ENCODE measurements at places on chromosomes 7 and 10. TPM values are rescaled to one million over a fixed set of nuclear protein-coding genes. Genes with fewer than 3 reads are reported as not detected.

Gene HOXA3
- total RNA-seq, result 9.3 TPM

Gene EGR2
- total RNA-seq, result 17.8 TPM

Gene HYAL4
- total RNA-seq, result not detected

Gene NEUROG3
- total RNA-seq, result not detected

Gene FAM20C
- 35.0 TPM for total RNA-seq

Gene ETV1
- 4.5 TPM for total RNA-seq

Gene FAM180A
- total RNA-seq, result 0.27 TPM

Gene POU6F2
- 0.40 TPM for total RNA-seq

Gene NKX2-3
- total RNA-seq, result not detected

- no peaks in the 10 kb centered on the region for H3K36me3 ChIP-seq
- no peak overlapping the region for H3K27ac ChIP-seq
- H3K27me3 ChIP-seq, result peaks cover 2% of the 10 kb centered on the region
- H3K4me3 ChIP-seq, result no peak overlapping the region
- no peak for DNase-seq
- no peaks in the 10 kb centered on the region for H3K4me1 ChIP-seq
Measured at GRCh38 chr7:54397836-54398612, 144.2 kb upstream of the VSTM2A start.

GRCh38 chr10:15898046-15898445 is 37.7 kb upstream of the MINDY3 start:
- H3K27me3 ChIP-seq, result peaks cover 25% of the 10 kb centered on the region
- no peak overlapping the region for H3K27ac ChIP-seq

- peaks cover 51% of the 10 kb centered on the region for H3K4me1 ChIP-seq
- H3K36me3 ChIP-seq, result no peaks in the 10 kb centered on the region
- H3K27me3 ChIP-seq, result no peaks in the 10 kb centered on the region
- H3K4me3 ChIP-seq, result no peak overlapping the region
- no peak for DNase-seq
- H3K27ac ChIP-seq, result no peak overlapping the region
Measured at GRCh38 chr7:29039821-29040578, 81.9 kb upstream of the TRIL start.

GRCh38 chr7:15867441-15867840 is 181.0 kb upstream of the MEOX2 start:
- no peaks in the 10 kb centered on the region for H3K27me3 ChIP-seq
- H3K36me3 ChIP-seq, result no peaks in the 10 kb centered on the region
- no peak overlapping the region for H3K4me3 ChIP-seq

- DNase-seq, result no peak
- H3K27me3 ChIP-seq, result no peaks in the 10 kb centered on the region
- no peak overlapping the region for H3K27ac ChIP-seq
- no peaks in the 10 kb centered on the region for H3K4me1 ChIP-seq
- no peak overlapping the region for H3K4me3 ChIP-seq
- H3K36me3 ChIP-seq, result no peaks in the 10 kb centered on the region
Measured at GRCh38 chr7:49623943-49624342, 149.5 kb upstream of the VWC2 start.

GRCh38 chr7:151481650-151482505 is 37.8 kb downstream of the RHEB start:
- peaks cover 34% of the 10 kb centered on the region for H3K4me1 ChIP-seq
- H3K4me3 ChIP-seq, result no peak overlapping the region
- no peak overlapping the region for H3K27ac ChIP-seq
- peaks cover 12% of the 10 kb centered on the region for H3K36me3 ChIP-seq
- no peaks in the 10 kb centered on the region for H3K27me3 ChIP-seq

DNA sequence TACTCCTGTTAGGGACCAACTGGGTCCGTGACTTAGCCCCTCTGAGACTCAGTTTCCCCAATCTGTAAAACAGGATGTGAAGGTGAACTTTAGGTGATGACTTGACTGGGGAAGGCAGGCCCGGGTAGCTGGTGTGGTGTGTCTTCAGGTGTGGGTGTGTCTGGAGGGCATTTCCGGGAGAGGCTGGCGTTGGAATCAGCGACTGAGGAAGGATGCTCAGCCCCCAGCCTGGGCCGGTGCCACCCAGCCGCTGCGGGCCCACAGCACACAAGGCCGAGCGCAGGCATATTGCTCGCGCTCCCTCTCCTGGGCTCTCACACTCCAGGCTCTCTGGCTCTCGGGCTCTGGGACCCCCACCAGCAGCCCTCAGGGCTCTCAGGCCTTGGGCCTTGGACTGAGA is 31.7 kb upstream of the CNPY1 start:
- H3K27me3 ChIP-seq, result peaks cover 25% of the 10 kb centered on the region
- no peaks in the 10 kb centered on the region for H3K36me3 ChIP-seq
- no peaks in the 10 kb centered on the region for H3K4me1 ChIP-seq
- H3K4me3 ChIP-seq, result no peak overlapping the region
- no peak overlapping the region for H3K27ac ChIP-seq
- DNase-seq, result peak; percentile 77

GRCh38 chr7:148700661-148701064 is 2.0 kb downstream of the CUL1 start:
- H3K4me1 ChIP-seq, result peaks cover 64% of the 10 kb centered on the region
- H3K27me3 ChIP-seq, result no peaks in the 10 kb centered on the region
- no peak for DNase-seq
- peak overlapping the region; percentile 75 for H3K4me3 ChIP-seq
- H3K27ac ChIP-seq, result peak overlapping the region; percentile 89

- H3K4me1 ChIP-seq, result peaks cover 26% of the 10 kb centered on the region
- DNase-seq, result no peak
- H3K36me3 ChIP-seq, result no peaks in the 10 kb centered on the region
- no peak overlapping the region for H3K27ac ChIP-seq
- H3K27me3 ChIP-seq, result peaks cover 23% of the 10 kb centered on the region
Measured at GRCh38 chr10:7412928-7413282, 2.1 kb upstream of the SFMBT2 start.

DNA sequence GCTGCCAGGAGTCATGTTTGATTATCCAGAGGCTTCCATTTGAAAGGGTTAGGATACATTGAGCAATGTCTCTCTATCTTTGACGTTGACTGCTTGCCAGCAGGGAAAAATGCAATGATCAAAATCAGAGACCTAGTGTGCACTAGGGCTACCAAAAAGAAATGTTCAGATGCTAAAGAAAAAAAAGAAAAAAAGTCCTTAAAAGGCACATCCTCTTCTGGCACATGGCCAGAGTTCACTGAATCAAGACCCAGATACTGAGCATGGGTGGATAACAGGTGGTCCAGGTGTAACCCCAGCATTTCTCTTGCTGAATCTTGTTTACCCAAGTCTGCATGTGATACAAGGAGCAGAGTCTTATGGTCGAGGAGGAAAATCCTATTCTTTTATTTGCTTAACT is 899.3 kb downstream of the SORCS3 start:
- H3K4me1 ChIP-seq, result no peaks in the 10 kb centered on the region
- H3K36me3 ChIP-seq, result no peaks in the 10 kb centered on the region
- no peak for DNase-seq
- peaks cover 3% of the 10 kb centered on the region for H3K27me3 ChIP-seq

DNA sequence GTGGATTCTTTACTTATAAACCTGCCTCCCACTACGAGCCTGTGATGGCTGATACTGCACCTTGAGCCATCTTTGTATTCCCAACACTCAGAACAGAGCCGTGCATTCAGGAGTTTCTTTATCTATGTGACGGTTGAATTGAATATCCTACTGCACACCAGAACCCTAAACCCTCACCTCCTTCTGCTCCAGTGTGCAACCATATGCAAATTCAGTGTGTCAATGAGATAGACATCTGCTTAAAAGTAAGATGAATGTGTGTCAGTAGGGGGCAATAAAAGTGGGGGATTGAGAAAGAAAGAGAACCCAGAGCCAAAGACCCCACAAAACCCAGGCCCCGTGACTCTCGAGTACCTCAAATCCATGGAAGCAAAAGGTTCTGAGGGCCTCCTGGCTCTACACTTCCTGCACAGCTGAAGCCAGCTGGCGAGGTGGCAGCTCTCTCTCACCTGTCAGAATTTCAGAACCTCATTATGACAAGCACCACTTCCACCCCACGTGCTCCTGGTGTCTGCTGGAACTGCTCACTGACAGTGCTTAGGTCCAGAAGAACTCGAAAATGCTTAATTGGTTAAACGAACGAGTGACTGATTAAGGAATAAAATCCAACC is 143.3 kb upstream of the GPR26 start:
- no peak overlapping the region for H3K27ac ChIP-seq
- no peaks in the 10 kb centered on the region for H3K36me3 ChIP-seq
- H3K4me3 ChIP-seq, result no peak overlapping the region
- no peaks in the 10 kb centered on the region for H3K27me3 ChIP-seq
- no peak for DNase-seq

DNA sequence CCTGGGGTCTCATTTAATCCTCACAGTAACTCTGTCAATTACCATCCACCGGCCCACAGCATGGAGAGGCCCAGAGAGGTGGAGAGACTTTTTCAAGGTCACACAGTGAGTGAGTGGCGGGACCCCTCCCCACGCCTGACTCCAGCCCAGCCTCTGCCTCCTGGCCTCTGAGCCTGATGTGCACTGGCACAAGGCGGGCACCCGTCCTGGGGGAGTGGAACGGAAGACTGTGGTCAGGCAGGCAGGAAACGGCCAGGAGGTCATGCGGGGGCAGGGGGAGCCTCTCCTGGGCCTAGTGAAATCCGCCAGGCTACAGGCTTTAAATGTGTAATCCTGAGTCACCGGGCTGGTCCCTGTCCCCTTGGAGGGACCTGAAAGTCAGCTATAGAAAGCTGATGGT is 32.2 kb downstream of the ZCCHC24 start:
- H3K27me3 ChIP-seq, result no peaks in the 10 kb centered on the region
- peaks cover 29% of the 10 kb centered on the region for H3K4me1 ChIP-seq
- H3K36me3 ChIP-seq, result peaks cover 15% of the 10 kb centered on the region

- DNase-seq, result no peak
- H3K4me3 ChIP-seq, result no peak overlapping the region
- peak overlapping the region; percentile 41 for H3K27ac ChIP-seq
- peaks cover 34% of the 10 kb centered on the region for H3K36me3 ChIP-seq
- H3K27me3 ChIP-seq, result no peaks in the 10 kb centered on the region
Measured at GRCh38 chr7:6461946-6462550, 14.3 kb upstream of the DAGLB start.

DNA sequence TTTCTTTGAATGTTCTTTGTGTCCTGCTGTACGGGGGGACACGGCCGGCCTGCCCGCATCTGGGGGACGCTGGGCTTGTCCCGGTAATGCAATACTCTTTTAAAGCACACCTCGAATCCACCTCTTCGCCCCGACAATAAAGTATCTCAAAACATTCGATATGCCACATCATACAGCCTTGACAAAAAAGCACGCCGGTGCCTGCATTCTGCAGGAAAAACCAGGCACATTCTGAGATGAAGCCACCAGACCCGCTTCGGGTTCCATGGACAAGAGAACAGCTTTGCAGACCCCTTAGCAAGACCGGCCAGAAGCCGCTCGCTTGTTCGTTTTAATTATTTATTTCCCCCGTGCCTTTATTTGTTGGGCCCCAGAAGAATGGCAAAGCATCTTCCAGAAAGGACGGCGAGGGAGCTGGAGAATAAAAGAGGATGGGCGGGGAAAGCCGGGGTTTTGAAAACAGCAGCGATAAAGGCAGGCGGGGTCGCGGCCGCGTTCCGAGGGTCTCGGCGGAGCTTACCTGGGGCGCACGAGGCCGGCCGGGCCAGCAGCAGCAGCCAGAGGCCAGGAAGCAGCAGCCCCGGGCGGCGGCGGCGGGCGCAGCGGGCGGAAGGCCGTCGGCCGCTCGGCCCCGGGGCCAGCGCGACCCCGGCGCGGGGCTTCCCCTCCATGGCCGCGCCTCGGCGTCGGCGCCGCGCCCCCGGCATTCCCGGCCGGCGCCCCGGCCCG is 462 bp downstream of the KIAA1549 start:
- H3K27me3 ChIP-seq, result no peaks in the 10 kb centered on the region
- peak overlapping the region; percentile 4 for H3K27ac ChIP-seq
- DNase-seq, result no peak
- no peaks in the 10 kb centered on the region for H3K36me3 ChIP-seq

- H3K4me3 ChIP-seq, result peak overlapping the region; percentile 83
- H3K4me1 ChIP-seq, result peaks cover 33% of the 10 kb centered on the region
- H3K36me3 ChIP-seq, result peaks cover 8% of the 10 kb centered on the region
- H3K27me3 ChIP-seq, result no peaks in the 10 kb centered on the region
Measured at GRCh38 chr10:93894516-93895378, 969 bp downstream of the SLC35G1 start.

- H3K4me3 ChIP-seq, result peak overlapping the region; percentile 91
- peaks cover 26% of the 10 kb centered on the region for H3K4me1 ChIP-seq
- peak overlapping the region; percentile 95 for H3K27ac ChIP-seq
- no peak for DNase-seq
Measured at GRCh38 chr7:38178695-38179344, 775 bp downstream of the STARD3NL start.

DNA sequence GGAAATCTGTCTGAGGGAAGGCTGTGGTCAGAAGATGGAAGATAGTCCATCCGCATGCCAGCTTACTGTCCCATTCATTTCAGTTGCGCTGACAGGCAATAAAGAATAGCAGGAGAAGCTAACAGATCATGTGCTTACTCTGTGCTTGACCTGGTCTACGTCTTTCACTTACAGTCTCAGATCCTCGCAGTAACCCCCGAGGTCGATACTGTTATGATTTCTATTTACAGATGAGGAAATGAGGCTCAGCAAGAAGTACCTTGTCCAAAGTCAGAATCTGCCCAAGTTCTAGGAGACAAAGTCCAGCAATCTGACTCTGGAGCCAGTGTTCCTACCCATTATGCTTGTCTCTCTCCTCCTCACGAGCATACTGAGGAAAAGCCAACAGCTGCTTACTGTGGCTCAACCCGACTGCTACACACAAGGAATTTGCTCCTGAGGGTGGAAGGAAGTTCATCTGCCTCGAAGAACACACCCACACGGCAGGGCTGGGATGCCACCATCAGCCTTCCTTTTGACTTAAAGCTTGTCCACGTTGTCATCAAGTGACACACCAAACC is 74.2 kb downstream of the MINPP1 start:
- H3K27me3 ChIP-seq, result no peaks in the 10 kb centered on the region
- no peak for DNase-seq
- H3K4me1 ChIP-seq, result peaks cover 13% of the 10 kb centered on the region
- no peaks in the 10 kb centered on the region for H3K36me3 ChIP-seq
- H3K27ac ChIP-seq, result no peak overlapping the region
- H3K4me3 ChIP-seq, result no peak overlapping the region

DNA sequence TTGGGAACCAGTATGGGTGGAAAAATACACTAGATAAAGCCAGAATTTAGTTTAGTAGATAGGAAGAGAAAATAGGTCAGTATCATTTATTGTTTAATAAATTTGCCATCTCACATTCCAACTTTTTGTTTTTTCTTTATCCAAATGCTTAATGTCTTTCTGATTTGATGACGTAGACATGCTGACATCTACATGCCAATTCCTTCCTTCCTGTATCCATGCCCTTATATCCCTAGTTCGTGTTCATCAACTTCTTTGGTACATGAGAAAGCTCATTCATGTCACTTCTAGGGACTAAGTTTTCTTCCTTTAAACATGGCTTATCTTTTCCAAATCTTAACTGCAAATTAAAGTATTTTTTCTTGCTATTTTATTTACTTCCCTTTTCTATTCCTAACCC is 30.5 kb upstream of the ING3 start:
- H3K4me1 ChIP-seq, result peaks cover 3% of the 10 kb centered on the region
- H3K36me3 ChIP-seq, result no peaks in the 10 kb centered on the region
- no peak overlapping the region for H3K27ac ChIP-seq
- no peak for DNase-seq
- H3K27me3 ChIP-seq, result no peaks in the 10 kb centered on the region

GRCh38 chr10:49448924-49449323 is 53.0 kb upstream of the DRGX start:
- no peak for DNase-seq
- no peak overlapping the region for H3K4me3 ChIP-seq
- peaks cover 24% of the 10 kb centered on the region for H3K36me3 ChIP-seq
- H3K4me1 ChIP-seq, result no peaks in the 10 kb centered on the region
- H3K27ac ChIP-seq, result no peak overlapping the region

All from chondrocyte (in vitro differentiated cells).